IMR-90 (cell line): ENCODE measurements at places on chromosomes 12 and 14. TPM values are rescaled to one million over a fixed set of nuclear protein-coding genes. Genes with fewer than 3 reads are reported as not detected.

The DIP2B gene
- 12.9 and 13.9 TPM in 2 replicates for total RNA-seq

The KRT83 gene
- not detected in 2 replicates for total RNA-seq

The HHIPL1 gene
- total RNA-seq = 0.56 and 0.72 TPM in 2 replicates

The CCDC198 gene
- total RNA-seq = not detected in 2 replicates

The NXPH4 gene
- total RNA-seq = 0.36 and 0.56 TPM in 2 replicates

The ADCY6 gene
- 18.1 and 18.5 TPM in 2 replicates for total RNA-seq

The CAPZA3 gene
- not detected in 2 replicates for total RNA-seq

The C12orf54 gene
- not detected in 2 replicates for total RNA-seq

The LGR5 gene
- not detected in 2 replicates for total RNA-seq

The ASPG gene
- not detected in 2 replicates for total RNA-seq

The RPL10L gene
- not detected in 2 replicates for total RNA-seq

The HOTAIR gene
- not detected in 2 replicates for total RNA-seq

The GUCY2C gene
- total RNA-seq = not detected in 2 replicates

The MDM2 gene
- total RNA-seq = 196 and 235 TPM in 2 replicates

The CISTR gene
- not detected in 2 replicates for total RNA-seq

The STYK1 gene
- 0.72 and 1.1 TPM in 2 replicates for total RNA-seq

The MIP gene
- total RNA-seq = not detected in 2 replicates

The BIN2 gene
- not detected in 2 replicates for total RNA-seq

The KRT80 gene
- total RNA-seq = 0.54 and 0.56 TPM in 2 replicates

The LRP1-AS gene
- total RNA-seq = not detected in 2 replicates

The SCN8A gene
- 14.7 and 19.7 TPM in 2 replicates for total RNA-seq

The ABCB9 gene
- total RNA-seq = 5.6 and 7.2 TPM in 2 replicates

The ENDOU gene
- under 0.01 TPM in 2 replicates for total RNA-seq

The KRT85 gene
- not detected in 2 replicates for total RNA-seq

The PRPF39 gene
- total RNA-seq = 25.6 and 29.6 TPM in 2 replicates

The FBXW8 gene
- total RNA-seq = 23.6 and 25.8 TPM in 2 replicates

The NINJ2 gene
- total RNA-seq = not detected in 2 replicates

The TMEM120B gene
- total RNA-seq = 9.2 and 10.6 TPM in 2 replicates

The SRGAP1 gene
- total RNA-seq = 10.0 and 14.4 TPM in 2 replicates

The POLR3B gene
- 15.4 and 20.0 TPM in 2 replicates for total RNA-seq

The KERA gene
- not detected in 2 replicates for total RNA-seq
